NCI-H2029 treated with DMSO at 0.1 percent for 48 hours (cell line): ENCODE measurements at places on chromosomes 12 and 14.

- DNase-seq: no peak
These were observed 335.1 kb upstream of the OR4E1 start for GRCh38 chr14:22008766-22009165.

GRCh38 chr14:69268763-69269162, 8.8 kb downstream of the GALNT16 start:
- DNase-seq: no peak

DNA sequence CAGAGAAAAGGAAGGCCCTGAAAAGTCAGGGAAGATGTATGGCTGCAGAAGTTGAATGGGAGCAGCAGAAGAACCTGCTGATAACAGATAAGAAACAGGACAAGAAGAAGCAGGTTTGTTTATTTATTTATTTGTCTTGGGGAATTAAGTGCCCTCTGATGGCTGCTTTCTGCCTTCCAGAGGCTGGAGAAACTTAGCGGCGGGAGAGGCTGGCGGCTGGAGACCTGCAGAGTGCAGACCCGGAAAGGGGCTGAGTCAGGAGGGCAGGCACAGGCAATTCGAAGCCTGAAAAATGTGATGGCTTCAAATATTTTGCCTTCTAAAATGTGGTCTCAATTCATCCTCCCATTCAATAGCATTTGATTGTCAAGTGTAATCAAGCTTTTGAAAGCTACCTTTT, 168.2 kb upstream of the GZMB start:
- no peak for DNase-seq

DNA sequence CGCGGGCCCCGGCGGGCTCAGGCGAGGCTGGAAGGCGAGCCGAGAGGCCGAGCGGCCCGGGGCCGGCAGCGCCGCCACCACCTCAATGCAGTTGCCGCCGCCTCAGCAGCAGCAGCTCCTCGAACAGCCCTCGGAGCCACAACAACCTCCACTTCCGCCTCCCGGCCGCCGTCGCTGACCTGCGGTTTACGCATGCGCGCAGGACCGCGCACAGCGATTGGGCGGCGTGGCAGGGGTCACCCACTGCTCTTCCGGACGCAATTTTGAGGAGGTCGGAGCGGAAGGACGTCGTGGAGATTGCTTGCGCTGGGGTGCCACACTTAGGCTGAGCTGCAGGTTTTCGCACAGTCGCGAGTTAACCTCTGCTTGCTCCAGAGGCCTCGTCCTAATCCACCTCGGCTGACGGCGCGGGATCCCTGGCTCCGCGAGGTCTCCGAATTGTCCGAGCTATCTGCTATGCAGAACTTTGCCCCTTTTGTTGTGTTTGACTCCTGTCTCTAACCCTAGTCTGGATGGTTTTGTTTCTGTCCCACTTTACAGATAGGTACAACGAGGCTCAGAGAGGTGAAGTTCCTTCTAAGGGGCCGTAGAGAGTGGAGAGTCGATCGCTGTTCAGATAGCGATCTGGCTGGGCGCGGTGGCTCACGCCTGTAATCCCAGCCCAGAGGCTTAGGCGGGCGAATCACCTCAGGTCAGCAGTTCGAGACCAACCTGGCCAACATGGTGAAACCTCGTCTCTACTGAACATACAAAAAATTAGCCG, at the start of the genes ACAD10 and BRAP:
ACAD10 (plus strand) TSS at position 243 of the 763 bp plus-strand sequence. CDS start 6,657 bp downstream, outside the sequence.
BRAP (minus strand) TSS at position 146 of the 763 bp plus-strand sequence. CDS start 164 bp downstream, outside the sequence.
- DNase-seq: peak; percentile 77

DNA sequence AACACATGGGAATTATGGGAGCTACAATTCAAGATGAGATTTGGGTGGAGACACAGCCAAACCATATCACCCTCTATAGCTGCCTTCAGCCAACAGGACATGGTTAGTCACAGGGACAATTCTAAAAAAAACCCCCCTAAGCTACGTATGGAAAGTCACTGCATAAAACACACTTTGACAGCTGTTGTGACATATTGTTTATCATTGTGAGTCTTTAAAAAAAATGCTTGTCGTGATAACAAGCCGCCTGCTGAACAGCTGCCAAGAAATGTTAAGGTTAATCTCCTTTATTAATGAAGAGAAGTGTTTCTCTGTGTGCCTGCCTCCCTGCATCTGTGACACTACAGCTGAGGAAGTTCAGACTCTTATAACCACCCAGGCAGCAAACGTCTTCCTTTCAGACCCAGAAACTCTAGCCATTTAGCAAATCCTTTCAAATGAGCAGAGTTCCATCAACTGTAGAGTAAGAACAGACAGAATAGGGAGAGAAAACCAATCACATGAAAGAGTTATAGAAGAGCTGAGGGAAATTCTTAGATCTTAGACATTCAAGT, 1459.6 kb upstream of the TMEM132C start:
- DNase-seq: no peak
